ENCODE measurements at places on chromosomes 3 and 15.
A peak's percentile ranks its signal among the peaks of the same experiment; 100 is the strongest.

DNA sequence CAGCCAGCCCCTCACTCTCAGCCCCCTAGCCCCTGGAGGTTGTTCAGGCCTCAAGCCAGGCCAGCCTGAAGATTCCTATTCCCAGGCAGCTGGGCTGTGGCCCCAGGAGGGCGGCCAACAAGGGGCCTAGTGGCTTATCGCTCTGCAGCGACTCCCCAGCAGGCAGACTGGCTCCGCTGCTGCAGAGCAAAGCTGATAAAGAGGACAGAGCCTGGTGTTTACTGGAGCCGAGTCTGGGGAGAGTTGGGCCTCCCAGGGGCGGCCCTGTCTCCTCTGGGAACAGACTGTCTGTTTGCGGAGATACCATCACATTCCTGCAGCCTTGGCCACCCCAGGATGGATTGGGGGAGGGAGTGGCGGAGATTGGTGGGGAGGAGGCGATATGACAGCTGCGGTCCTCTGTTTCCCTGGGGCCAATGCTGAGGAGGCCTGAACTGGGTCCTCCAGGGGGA, 22.4 kb upstream of the SMAD6 start:
- DNase-seq: peak; percentile 74

- DNase-seq: no peak
Observed at GRCh38 chr3:67031986-67032385, 33.9 kb downstream of the KBTBD8 start.

DNA sequence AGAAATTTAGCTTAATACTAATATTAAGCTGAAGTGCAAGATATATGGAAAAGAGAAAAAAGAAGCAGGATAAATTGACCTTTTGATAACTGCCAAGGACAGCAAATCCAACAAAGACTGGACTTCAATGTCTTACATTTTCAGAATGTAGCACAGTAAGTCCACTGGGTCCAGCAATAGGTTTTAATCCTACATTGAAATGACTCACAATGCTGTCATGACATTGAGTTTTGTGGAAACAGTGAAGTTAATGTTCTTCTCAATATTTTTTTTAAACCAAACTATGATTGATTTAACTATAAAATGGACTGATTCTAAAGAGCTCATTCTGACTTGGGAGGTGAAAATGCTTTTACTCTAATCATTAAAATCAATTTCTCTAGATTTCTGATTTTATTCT, 166.6 kb upstream of the ZNF717 start:
- DNase-seq: no peak

DNA sequence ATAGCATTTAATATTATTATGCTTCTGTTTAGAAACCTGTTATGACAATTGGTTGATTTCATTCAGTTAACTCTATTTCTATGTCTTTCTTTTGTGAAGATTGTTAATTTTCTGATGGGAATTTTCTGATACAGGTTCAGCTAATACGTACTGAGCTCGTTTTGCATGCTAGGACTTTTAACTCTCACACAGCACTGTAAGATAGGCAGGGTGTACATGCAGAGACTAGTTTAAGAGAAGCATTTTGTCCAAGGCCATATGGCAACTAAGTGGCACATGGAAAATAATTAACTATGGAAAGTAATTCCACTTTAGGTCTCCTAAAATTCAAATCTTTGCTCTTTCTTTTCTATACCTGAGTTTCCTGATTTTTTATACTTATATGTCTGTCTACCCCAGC, 81.9 kb downstream of the IL1RAP start:
- DNase-seq: no peak

DNA sequence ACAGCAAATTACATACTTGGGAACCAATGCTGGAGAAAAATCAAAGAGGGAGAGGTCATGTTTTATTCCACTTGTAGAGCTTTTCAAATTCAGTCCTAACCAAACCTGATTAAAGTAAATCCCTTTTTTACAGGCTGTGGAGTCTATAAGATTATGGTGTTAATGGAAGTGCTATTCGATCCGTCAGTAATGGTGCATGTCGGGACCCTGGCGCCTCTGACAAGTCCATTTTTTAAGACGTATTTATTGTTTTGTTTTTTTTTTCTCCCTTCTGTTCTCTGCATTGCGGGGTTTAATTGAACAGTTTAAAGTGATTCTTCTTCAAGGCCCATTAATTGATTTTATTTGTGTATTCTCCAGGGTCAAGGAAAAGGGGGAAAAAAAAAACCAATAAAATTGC, 725.9 kb downstream of the TUSC7 start:
- peak; percentile 53 for DNase-seq

DNA sequence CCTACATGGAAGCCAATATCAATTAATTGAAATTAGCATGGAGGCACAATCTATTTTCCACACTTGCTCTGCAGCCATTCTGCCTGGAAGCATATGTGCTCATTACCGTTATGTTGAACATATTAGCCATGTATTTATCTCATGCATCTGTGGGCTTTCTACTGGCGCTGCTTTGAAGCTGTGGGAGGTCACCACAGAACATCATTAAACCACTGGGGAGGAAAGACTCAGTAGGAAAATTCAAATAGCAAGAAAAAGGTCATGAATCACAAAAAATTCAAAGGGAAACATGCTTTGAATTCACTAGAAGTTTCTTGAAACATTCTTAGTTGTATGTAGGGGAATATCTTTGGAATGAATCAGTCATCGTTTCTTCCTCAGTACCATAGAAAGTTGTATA, 652.5 kb downstream of the EDEM1 start:
- no peak for DNase-seq

DNA sequence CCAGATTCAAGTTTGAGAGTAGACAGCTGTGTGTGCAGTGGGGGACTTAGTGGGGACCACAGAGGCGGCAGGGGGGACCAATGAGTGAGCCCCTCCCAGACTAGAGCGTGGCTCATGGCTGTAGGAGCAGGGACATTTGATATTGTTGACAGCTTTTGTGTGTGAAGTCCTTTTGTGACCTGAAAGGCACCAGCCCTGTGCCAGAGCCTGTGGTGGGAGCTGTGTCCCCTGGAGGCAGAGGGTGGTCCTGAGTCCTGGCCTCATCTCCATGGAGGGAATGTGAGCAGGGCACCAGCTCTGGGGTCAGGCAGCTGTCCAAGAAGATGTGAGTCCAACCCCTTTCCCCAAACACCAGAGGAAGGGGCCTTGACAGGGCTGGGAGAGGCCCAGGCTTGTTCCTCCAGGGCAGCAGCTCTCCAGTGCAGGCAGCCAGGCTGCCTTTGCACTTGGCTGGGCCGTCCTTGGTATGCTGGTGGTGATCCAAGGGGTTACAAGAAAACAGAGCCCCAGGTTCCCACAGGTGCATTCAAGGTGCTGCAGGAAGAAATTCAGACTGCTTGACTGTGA, 10.1 kb upstream of the C3orf22 start:
- DNase-seq: no peak

GRCh38 chr3:132253262-132253878, 63.8 kb upstream of the ACP3 start:
- DNase-seq: peak; percentile 16

- DNase-seq: no peak
Observed at GRCh38 chr15:41411031-41411430, 5.9 kb upstream of the RTF1 start.

- peak; percentile 58 for DNase-seq
Observed at GRCh38 chr15:34754171-34754601, 612 bp downstream of the GJD2 start.

DNA sequence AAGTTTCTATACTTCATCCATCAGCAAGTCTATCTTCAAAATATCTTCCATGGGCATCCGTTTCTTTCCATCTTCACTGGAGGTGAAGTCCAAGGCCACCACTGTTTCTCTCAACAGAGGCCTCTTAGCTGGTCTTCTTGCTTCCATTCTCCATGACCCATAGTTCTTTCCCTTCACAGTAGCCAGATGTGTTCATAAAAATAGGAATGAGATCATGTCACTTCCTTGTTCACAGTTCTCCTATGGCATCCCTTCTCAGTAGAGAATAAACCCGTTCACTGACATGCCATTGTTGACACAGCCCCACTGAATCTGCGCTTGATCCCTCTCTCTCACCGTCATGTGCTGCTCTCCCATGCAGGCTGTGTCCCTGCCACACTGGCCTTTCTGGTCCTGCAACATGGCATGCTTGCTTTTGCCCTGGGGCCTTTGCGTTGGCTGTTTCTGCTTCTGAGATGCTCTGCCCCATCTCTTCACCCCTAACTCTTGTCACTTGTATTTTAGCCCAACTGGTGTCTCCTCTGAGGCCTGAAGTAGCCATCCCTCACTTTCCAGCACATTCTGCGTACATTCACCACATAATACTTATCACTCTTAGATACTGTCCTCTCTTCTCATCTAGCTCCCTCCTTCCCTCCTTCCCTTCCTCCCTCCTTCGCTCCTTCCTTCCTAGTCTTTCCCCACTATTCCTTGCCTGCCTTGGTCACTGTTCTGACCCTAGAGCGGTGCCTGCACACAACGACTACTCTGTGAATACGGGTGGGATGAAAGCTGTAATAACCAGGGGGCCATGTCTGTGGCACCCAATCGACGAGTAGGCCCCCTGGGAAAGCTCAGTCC, 42.0 kb downstream of the STARD5 start:
- no peak for DNase-seq

- DNase-seq: peak; percentile 64
Observed at GRCh38 chr3:109731639-109732473, 394.5 kb upstream of the DPPA4 start.

GRCh38 chr3:65582012-65582717, 456.6 kb downstream of the MAGI1 start:
- DNase-seq: no peak

DNA sequence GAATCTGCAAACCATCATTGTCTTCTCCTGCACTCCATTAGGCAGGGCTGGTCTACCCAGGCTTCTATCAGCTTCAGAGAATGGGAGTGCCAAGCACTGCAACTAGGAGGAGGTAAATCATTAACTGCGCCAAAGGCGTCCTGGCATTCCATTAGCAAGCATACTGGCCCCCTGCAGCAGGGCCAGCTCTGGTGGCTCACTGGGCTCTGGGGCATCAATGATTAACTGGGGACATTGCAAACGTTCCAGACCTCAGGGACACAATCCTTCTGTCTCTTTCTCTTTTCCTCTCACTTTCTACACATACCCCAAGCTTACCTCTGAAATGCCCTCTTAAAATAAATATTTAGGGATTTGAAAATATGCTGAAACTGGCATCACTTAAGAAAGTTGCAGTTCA, 129.0 kb downstream of the MYLK start:
- DNase-seq: no peak

DNA sequence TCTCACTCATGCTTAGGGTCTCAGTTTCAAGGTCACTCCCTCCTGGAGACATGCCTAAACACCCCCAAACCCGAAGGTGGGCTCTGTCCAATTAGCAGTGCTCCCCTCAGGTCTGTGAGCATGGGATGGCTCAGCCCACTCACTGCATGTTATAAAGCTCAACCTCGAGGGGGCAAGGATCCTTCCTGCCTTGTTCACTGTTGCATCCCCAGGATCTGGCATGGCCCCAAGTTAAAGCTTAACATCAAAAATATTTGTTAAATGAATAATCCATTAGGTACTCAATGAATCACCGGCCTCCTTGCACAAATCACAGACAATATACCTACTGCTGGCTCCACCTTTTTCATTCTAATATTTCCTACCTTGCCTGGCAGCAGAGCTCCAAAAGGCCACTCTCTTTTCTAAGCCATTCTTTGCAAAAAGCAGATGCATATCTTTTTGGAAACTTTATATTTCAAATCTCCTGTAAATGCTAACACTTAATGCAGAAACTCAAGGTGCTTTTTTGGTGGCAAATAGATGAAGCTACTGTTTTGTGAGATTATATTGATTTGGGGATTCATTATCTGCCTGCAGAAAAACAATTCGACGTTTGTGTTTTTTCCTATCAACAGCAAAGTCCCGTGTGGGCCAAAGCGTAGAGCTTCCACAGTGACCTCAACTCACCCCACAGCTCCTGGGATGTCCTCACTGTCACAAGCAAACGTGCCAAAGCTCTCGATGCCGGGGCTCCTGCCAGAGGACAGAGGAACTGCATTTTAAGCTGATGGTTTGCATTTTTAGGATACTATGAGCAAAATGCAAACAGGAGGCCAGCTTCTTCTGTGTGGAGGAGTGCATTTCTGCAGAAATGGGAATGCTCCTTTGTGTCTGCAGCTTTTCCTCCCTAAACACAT, 35.4 kb downstream of the PCOLCE2 start:
- no peak for DNase-seq

DNA sequence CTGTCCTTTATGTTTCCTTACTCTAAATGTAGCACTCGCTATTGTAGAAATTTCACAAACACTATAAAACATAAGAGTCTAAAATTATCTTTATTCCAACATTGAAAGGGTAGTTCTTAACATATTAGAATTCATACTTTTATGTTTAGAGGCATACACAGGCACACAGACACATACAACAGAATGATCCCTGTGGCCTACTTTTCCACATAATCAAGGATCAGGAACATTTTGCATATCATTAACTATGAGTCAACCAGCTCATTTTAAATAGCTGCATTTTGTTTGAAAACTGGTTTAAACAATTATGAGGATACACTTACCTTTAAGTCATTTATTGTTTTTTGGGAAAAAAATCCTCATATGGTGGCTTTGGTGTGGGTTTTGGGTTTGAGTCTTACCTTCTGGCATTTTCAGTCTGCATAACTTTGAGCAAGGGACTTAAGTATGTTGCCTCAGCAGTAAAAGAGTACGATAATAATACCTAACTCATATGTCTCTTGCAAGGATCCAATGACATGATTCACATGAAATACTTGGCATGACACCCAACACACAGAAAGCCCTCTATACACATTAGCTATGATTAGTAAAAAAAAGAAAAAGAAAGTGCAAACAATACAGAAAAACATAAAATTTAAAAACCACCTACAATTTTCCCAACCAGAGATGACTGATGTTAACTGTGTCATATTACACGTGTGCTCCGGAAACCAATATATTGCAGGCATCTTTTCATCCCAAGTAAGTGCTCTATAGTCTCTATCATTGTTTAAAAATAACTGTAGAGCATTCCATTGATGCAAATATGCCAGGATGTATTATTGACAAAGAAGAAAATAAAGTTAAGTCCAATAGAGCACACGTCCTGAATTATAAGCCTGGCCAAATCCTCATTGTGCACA, 213.1 kb upstream of the ADAMTS9 start:
- DNase-seq: no peak

DNA sequence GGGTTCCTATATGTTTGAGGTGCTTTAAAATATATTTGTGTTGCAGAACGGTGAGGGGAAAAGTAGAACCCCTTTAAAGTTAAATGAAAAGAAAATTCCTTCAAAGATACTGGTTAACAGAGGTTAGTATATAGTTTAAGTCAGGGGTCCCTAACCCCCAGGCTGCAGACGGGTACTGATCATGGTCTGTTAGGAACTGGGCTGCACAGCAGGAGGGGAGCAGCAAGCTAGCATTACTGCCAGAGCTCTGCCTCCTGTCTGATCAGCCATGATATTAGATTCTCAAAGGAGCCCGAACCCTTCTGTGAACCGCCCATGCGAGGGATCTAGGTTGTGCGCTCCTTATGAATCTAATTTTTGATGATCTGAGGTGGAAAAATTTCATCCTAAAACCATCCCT, 37.5 kb upstream of the RFX7 start:
- no peak for DNase-seq
